ENCODE measurements at places on chromosomes 1 and 21. TPM values are rescaled to one million over a fixed set of nuclear protein-coding genes. Genes with fewer than 3 reads are reported as not detected.

RHD gene
- total RNA-seq: not detected

SV2A gene
- 1.7 TPM for total RNA-seq

BTBD8 gene
- total RNA-seq: 9.3 TPM

EPHA2 gene
- 104 TPM for total RNA-seq

DNASE2B gene
- total RNA-seq: not detected

RGS13 gene
- not detected for total RNA-seq

TRIM63 gene
- total RNA-seq: not detected

RASSF5 gene
- total RNA-seq: 0.52 TPM

ACTL8 gene
- total RNA-seq: not detected

OLFML2B gene
- 3.2 TPM for total RNA-seq

All from renal cortical epithelial cell (primary cell).